Coronary artery (tissue), 2 donors: ENCODE measurements at places on chromosomes 6 and 20.

DNA sequence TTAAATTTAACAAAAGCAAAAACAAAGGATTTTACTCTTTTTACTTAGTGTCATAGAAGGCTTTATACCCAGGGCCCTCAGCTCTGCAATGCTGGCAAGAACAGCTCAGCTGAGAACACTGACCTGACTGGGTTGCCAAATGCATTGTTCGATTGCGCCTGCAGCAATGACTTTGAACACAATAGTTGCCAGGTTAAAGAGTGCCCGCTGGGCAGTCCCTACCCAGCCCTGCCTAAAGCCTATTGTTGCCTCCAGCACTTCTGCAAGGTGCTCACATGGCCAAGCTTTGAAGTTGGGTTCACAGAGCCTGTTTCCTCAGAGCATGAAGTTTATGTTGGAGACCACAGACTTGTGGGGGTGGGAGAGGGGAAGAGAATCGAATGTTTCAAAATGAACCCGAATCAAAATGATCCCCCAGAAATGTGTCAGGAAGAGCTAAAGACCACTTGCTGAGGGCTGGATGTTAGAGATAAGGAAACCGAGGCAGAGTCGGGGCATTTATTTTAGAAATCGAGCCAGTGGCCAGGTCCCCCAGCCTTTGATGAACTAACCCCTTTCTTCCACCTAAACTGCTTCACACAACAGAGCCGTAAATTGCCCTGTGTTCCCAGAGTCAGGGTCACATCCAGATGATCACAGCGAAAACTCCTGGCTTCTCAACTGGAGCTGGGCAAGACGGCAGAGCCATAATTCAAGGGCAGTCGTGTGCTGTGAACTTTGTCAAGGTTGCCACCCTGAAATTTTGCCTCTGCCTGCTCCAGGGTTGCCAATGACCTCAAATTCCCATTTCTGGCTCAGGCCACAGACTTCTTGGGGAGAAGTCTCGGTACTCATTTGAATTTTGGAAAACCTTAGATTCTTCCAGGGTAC is 55.0 kb downstream of the FOXA2 start:
- no peak for DNase-seq

- DNase-seq, result no peak
Observed at GRCh38 chr6:107061125-107062020, 33.4 kb downstream of the MTRES1 start.

DNA sequence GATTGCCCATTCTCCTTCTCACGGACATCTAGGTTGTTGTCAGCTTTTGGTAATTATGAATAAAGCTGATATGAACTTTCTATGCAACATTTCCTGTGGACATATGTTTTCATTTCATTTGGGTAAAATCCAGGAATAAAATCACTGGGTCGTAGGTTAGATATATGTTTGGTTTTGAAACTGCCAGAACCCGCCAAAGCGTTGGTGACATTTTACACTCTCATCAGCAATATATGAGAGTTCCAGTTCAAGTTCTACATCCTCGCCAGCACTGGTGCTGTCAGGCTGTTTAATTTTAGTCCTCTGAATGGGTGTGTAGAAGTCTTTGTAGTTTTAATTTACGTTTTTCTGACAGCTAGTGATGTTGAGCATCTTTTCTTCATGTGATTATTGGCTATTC is 27.5 kb upstream of the LRFN2 start:
- DNase-seq, result no peak

DNA sequence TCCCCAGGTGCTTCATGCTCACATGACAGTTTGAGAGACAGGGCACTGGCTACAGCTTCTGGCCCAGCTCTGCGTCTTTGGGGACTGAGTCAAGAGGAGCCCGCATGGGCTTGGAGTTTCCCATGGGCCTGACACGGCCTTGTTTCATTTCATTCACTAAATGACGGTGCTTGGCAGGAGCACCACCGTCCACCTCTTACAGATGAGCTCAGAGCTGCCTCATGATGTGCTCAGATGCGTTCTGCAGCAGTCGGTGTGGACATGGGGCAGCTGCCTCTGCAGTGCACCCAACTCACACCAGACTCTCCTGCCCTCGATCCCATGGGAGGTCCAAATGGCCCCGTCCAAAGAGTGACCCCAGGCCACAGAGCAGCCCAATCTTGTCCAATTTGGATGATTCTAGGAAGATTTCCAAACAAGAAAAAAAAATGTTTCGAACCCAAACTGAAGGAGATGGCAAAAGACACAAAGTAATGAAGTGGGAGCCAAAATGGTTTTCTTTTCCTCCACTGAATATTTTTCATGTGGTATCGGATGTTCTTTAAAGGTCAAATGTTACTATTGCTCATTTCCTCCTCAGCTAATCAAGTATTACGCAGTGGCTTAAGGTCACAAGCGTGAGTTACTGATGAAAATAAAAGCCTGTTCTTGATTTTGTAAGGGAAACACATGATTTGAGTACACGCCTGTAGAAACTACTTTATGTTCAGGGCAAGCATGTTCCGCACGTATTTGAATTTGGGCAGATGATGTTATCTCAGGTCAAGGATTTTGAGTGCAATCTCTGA is 524.2 kb downstream of the CDH26 start:
- no peak for DNase-seq

DNA sequence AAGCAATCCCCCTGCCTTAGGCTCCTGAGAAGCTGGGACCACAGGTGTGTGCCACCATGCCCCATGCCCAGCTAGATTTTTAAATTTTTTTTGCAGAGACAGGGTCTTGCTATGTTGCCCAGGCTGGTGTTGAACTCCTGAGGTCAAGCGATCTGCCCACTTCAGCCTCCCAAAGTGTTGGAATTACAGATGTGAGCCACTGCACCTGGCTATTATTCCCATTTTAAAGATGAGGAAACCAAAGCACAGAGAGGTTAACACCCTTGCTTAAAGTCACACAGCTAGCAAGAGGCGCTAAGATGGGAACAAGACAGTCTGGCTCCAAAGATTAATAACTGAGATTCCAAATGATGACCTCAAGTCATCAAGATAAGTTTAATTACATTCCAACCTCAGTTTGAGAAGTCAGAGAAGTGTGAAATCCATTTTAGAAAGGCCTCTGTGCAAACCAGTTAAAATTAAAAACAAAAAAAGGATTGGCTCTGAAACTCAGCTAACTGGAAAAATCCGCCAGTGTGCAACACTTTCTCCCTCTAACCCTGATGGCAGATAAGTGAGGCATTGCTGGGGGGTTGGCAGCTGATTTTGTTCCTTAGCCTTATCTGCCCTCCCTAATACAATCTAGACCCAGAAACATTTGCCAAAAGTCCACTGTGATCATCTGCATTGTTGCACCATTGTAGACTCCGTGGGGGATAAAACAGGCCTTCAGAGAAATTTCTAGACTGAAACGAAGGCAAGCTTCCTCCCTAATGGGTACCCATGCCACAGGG is 55.5 kb downstream of the CPNE5 start:
- DNase-seq, result no peak
